ENCODE measurements at places on chromosomes 7 and 10. TPM values are rescaled to one million over a fixed set of nuclear protein-coding genes. Genes with fewer than 3 reads are reported as not detected.

DNA sequence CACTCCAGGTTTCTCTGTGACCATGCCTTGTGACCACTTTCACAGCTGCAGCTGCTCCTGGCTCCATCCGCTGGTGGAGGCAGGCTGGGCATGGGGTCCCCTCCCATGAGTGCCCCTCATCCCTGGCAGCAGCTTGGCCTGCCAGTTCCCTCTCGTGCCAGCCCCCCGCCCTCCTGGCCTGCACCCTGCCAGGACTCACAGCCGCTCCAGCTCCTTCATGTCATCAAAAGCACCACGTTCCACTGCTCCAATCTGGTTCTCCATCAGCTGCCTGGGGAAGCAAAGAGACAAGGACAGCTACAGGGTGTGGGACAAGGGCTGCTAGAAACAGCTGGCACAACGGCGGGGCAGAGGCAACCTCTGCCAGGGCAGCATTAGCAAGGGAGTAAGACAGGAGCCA, 22.6 kb downstream of the SLIT1 start:
- no peak for DNase-seq

DNA sequence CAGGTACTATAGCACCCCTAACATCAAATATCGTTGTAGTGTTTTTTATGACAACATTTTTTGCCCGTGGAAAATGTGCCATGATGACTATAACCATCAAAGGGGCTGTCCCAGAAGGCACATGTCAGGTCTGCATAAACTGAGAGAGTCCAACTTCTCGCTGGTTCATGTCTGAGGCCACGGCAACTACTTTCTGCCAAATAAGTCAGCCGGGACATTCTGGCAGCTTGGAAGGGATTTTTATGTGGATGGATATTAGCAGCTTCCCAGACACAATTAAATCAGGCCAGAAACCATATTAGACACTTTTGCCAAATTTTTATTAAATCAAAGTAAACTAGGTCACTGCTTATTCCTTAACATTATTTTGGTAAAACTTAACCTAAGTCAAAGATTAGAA, 477.4 kb upstream of the FZD8 start:
- no peak for DNase-seq

DNA sequence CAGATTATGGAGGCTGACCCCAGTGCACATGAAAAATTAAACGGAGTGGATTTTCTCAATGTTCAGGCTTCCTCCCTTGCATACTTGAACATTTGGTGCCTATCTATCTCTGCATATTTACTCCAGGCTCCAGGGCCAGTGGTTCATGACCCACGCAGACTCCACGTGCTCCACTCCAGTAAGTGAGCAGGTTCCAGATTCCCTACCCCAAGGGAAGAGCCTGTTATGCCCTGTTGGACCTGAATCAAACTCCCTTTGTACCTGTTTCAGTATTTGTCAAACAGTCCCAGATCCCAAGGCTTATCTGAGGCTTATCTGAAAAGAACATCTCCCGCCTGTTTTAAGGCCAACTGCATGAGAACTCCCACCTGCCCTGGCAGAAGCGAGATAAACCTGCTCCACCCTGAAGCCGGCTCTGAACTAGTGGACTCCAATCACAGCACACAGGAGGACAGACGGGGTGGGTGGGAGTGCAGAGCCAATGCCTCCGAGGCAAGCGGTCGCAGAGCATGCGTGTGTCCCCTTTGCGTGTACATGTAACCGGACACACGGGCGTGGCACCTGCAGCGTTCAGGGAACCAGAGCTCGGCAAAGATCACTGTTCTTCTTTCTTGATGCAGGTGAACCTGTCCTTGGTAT, 2.3 kb upstream of the FUOM start:
- peak; percentile 94 for DNase-seq

DNA sequence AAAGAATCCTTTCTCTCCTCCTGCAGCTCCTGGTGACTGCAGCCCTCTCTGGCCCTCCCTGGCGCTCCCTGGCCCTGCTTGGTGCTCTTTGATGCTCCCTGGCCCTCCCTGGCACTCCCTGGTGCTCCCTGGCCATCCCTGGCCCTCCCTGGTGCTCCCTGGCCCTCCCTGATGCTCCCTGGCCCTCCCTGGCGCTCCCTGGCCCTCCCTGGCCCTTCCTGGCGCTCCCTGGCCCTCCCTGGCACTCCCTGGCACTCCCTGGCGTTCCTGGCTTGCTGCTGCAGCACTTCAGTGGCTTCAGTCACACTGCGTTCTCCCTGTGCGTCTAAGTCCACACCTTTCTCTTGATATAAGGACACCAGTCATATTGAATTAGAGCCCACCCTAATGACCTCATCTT, 15.2 kb upstream of the FGFR2 start:
- DNase-seq: no peak

- DNase-seq: peak; percentile 19
These were observed 164.7 kb downstream of the ACTR3B start for GRCh38 chr7:152924238-152924637.

- DNase-seq: no peak
These were observed 162.4 kb downstream of the TCERG1L start for GRCh38 chr10:131149111-131149510.

- no peak for DNase-seq
These were observed 17.2 kb downstream of the INHBA start for GRCh38 chr7:41685684-41686083.

GRCh38 chr10:95339863-95340262, 49.1 kb upstream of the PDLIM1 start:
- DNase-seq: no peak

DNA sequence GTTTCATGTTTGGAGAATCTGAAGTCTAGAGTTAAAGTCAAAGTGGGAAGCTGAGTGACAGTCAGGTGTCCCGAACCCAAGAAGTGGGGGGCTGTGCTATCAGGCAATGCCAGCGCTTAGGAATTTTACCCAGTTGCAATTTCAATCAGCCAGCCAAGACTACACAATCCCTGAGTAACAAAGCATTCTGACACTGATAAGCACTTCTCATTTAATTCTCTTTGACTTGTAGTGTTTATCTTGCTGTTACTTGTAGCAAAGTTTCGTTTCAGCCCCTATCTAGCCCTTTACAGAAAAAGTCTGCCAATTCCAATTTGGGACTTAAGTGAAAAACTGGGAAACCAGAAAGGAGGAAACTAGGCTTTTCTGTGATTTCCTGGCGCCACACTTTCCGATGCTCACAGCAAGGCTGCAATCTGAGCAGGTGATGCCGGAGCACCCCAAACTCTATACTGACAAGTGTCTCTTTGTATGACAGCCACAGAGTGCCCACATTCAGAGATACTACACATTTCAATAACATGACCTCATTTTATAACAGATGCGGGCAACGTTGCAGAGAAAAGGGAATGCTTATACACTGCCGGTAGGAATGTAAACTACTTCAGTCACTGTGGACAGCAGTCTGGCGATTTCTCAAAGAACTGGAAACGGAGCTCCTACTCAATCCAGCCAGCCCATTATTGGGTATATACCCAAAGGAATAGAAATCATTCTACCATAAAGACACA, 61.0 kb downstream of the ITIH5 start:
- no peak for DNase-seq

GRCh38 chr10:71701496-71702132, 18.0 kb downstream of the C10orf105 start:
- no peak for DNase-seq

DNA sequence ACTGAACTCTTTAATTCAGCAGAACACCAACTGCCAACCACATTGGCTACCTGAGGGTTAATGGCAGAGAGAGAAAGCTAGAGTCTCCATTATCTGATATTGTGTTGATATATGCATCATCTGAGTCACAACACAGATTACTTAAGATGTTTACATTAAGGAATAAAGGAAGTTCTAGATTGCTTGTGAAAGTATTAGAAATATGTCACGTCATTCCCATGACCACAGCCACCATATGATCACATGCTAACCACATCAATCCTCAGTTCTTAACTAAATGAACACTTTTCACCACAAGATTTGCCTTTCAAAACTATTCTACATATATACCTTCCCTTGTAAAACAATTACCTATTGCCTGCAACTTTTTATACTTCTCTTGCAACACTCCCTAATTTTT, 337.9 kb downstream of the FGFR2 start:
- DNase-seq: no peak

- peak; percentile 26 for DNase-seq
These were observed 109.4 kb downstream of the ARHGAP22 start for GRCh38 chr10:48495282-48496045.

- no peak for DNase-seq
These were observed 145.4 kb downstream of the LRRC4 start for GRCh38 chr7:127885843-127886242.

DNA sequence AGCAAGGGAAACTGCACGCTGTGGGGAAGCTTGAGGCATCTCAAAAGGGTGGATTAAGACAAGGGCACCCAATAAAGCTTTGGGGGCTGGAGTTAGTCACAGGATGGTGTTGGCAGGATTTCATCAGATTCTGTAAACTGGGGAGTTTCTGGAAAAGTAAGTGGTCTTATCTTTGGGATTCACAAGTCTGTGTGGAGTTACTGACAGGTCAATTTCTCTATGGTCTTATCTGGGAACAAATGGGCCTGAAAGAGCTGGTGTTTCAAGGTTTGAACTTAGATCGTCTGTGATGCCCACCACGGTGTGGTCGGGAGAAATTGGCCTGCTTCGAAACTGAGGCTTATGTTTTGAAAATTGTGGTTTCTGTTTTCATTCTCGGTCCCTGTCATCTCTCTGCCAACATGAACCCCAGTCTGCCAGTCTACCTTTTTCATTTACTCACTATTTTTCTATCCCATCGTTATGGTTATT, 23.8 kb upstream of the AOAH start:
- DNase-seq: no peak

DNA sequence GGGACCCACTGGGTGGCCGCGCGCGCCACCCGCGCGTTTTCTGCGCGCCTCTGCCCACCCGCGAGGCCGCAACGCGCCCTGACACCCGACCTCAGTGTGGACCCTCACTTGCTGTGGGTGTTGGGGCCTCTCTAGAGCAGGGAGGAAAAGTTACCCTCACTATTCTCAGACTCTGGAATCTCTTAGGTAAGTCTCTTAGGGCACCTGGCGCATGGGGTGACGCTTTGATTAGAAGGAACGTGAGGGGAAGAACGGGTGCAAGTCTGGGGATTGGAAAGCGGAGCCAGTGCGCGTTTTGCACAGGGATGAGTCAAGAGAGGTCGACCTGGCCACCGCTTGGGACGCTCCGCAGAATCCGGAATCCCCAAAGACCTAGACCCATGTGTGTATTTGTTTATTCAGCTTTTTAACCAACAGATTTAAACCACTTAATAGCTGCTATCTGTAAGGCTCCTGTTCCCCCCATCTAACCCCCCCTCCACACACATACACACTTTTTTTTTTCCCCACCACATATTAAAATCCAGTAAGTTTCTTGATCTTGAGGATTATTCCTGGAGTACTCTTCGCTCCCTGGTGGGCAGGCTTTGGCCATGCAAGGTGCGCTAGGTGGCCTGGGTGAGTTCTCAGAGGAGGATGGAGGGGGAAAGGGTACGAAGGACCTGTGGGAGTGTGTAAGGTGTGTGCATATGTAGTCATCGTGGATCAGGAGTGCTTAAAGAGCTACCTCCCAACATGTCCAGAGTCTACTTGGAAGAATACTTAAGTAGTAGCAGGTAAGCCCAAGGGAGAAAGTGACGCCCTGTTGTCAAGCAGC, 169.1 kb upstream of the PPP1R3A start:
- DNase-seq: no peak

- DNase-seq: no peak
These were observed 30.0 kb upstream of the TES start for GRCh38 chr7:116180302-116180701.

DNA sequence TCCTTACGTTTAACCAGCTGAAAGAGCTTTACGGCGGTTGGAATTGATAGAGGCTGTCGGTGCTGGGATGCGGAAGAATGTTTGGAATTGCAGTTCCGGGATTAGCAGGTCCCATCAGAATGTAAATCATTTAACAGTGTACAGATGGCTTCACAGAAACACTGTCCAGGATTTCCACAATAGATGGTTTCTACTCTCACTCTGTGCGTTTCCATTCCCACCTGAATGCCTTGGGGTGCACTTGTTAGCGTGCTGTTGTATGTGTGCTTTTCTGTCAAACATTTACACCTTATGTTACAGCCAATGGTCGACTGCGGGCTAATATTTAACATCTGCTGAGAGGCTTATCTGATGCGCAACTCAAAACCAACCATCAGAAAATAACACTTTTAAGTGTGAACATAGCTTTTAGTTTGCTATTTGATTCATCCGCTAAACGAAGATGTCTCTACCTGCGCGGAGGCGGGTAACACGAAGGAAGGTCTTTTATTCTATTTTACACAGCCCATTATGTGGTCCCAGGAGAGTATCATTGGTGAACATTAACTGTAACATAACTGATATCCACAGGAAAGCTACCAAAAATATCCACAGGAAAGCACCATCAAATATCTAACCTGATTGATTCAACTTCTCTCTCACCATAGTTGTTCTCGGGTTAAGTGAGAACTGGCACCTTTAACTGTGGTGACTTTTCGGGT, 179.0 kb downstream of the PRPF18 start:
- peak; percentile 62 for DNase-seq

GRCh38 chr10:52027055-52027705, 286.9 kb upstream of the DKK1 start:
- no peak for DNase-seq

- no peak for DNase-seq
These were observed 30.2 kb downstream of the ENTPD7 start for GRCh38 chr10:99689461-99689860.

DNA sequence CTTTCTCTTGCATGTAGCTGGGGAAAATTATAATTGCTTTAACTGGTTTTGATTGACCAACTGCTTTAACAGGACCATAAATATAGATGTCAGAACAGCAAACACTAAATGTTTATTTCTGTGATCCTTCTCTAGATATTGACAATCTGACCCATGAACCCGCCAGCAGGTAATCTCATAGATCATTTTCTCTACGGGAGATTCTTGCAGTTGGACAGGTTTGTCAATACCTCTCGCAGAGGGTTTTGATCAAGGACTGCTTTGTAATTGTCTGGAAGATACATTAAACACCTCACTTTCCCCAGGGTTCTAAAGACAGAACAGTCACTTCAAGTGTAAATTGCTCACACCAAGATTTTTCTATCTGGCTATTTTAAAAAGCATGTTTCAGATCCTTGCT, 235.8 kb upstream of the RHOBTB1 start:
- DNase-seq: no peak

- no peak for DNase-seq
These were observed 100.8 kb downstream of the CUBN start for GRCh38 chr10:17028798-17029197.

GRCh38 chr7:135768467-135768866, 19.9 kb upstream of the FAM180A start:
- no peak for DNase-seq

Gene EPHB6
- total RNA-seq: 5.1 TPM

Gene GNGT1
- not detected for total RNA-seq

Gene MSMB
- total RNA-seq: not detected

Gene PRKCQ
- total RNA-seq: 0.20 TPM

Gene BLNK
- 9.3 TPM for total RNA-seq

Gene GALNT17
- total RNA-seq: 0.18 TPM

Gene PRKAR2B
- 2.0 TPM for total RNA-seq

Gene ELN
- 8.1 TPM for total RNA-seq

Gene FRAT1
- 10.0 TPM for total RNA-seq

Gene EPO
- total RNA-seq: 6.4 TPM

Gene SLC13A4
- total RNA-seq: 0.35 TPM

Gene CPXM2
- 0.45 TPM for total RNA-seq

Gene RNF148
- total RNA-seq: 0.30 TPM

Gene SFRP5
- total RNA-seq: 6.4 TPM
